ENCODE measurements at places on chromosomes 11 and 22. TPM values are rescaled to one million over a fixed set of nuclear protein-coding genes. Genes with fewer than 3 reads are reported as not detected.

POU2AF2 gene
- polyA plus RNA-seq = not detected

LRRC56 gene
- polyA plus RNA-seq = 0.13 TPM

TRPC6 gene
- not detected for polyA plus RNA-seq

B3GAT3 gene
- polyA plus RNA-seq = 6.0 TPM

C11orf87 gene
- 216 TPM for polyA plus RNA-seq
